Muscle of arm (tissue), 14 donors: ENCODE measurements at places on chromosomes 2 and 18. TPM values are rescaled to one million over a fixed set of nuclear protein-coding genes. Genes with fewer than 3 reads are reported as not detected.

DNA sequence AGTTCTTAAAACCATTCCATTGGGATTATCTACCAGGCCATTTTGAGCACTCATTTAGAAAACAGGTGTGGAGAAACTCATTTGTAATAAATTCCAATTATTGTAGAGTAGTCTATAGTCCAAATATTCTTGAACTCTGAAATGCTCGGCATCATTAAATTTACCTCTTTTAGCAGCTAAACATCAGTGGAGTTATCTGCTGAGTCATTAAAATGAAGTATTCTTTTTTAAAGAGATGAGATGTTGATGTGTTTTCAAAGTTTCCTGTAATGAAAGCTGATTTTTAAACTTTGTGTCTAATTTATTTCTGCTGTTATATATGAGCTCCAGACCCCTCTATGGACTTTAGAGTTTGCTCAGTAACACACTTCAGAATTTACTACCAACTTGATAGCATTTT, 1635.2 kb downstream of the SUCLG1 start:
- no peak for DNase-seq

DNA sequence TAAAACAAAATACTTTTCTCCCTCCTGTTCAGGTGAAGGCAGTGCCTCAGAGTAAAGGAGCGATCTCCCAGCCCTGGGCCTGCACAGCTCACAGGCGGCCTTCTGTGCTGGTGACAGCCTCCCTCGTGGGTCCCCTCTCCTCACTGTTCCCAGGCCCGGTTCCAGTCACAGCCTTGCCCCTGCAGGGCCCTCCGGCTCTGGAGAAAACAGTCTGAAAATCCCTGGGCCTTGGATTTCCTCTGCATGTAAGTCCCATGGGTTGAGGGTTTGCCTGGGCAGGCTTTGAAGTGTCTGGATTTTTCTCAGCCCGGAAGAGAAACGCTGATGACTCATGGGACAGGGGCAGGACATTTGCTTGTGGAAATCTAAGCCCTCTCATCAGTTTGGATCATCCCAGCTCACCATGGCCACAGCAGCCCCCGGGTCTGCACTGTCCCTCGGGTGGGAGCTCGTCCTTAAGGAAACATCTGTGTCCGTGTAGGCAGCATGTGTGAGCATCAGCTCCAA, 186.1 kb upstream of the RAB12 start:
- no peak for DNase-seq

- no peak for DNase-seq
Observed at GRCh38 chr2:40380721-40381120, 71.2 kb downstream of the SLC8A1 start.

DNA sequence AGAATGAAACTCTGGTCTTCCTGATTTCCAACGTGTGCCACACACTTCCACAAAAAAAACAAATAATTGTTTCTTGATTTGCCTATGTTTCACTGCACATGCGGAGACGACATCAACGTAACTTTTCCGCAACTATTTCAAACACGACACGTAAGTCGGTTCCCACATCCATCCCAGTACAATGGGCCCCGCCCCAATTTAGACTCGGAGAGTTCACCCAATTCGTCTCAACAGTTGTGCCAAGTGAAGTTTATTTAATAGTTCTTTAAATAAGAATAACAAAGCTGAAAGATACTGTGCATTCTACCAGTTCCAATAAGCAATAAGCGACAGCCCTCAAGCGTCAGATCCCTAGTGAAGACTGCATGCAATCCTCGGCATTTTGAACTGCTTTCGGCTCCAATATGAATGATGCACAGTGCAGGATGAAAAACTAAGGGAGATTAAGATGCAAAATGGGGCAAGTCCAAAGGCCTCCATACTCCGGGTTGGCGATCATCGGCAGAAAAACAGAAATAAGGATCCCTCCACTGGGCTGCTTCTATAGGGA, 664 bp downstream of the CCT4 start:
- no peak for DNase-seq

KCNJ3 gene
- polyA plus RNA-seq, result 1.1 TPM
